ENCODE measurements at places on chromosomes 5 and 9. TPM values are rescaled to one million over a fixed set of nuclear protein-coding genes. Genes with fewer than 3 reads are reported as not detected.

The FER gene
- total RNA-seq, result 36.9 TPM

The ACTBL2 gene
- not detected for total RNA-seq

The HSPB3 gene
- total RNA-seq, result 0.37 TPM

The MARVELD2 gene
- total RNA-seq, result 1.3 TPM

The SNCAIP gene
- 0.93 TPM for total RNA-seq

The CCDC183 gene
- 0.26 TPM for total RNA-seq

The PCDH12 gene
- total RNA-seq, result 1.7 TPM

The LAMC3 gene
- total RNA-seq, result 0.12 TPM

The DMRT3 gene
- not detected for total RNA-seq

The FCN2 gene
- total RNA-seq, result not detected

The HDHD3 gene
- 2.9 TPM for total RNA-seq

The EIF4E1B gene
- not detected for total RNA-seq

The SLC27A6 gene
- 0.06 TPM for total RNA-seq

The MARCOL gene
- not detected for total RNA-seq

The DPYSL3 gene
- 118 TPM for total RNA-seq

The FAM170A gene
- total RNA-seq, result not detected

The ABCA2 gene
- total RNA-seq, result 40.3 TPM

The KIAA1958 gene
- 0.66 TPM for total RNA-seq

The QRFP gene
- not detected for total RNA-seq

The PCDHA1 gene
- under 0.01 TPM for total RNA-seq

The CXCL14 gene
- total RNA-seq, result not detected

The CTSV gene
- total RNA-seq, result 0.26 TPM

The DBH gene
- not detected for total RNA-seq

The AQP7 gene
- total RNA-seq, result 1.8 TPM

The FBP2 gene
- not detected for total RNA-seq

The ANKRD34B gene
- total RNA-seq, result not detected
